ENCODE measurements at places on chromosomes 5 and 9. TPM values are rescaled to one million over a fixed set of nuclear protein-coding genes. Genes with fewer than 3 reads are reported as not detected.
A peak's percentile ranks its signal among the peaks of the same experiment; 100 is the strongest.

- no peak for DNase-seq
Observed at GRCh38 chr5:51225789-51226742, 157.2 kb upstream of the ISL1 start.

- no peak for DNase-seq
Observed at GRCh38 chr5:88613051-88613450, 269.9 kb downstream of the MEF2C start.

- no peak for DNase-seq
Observed at GRCh38 chr9:134229466-134230091, 65.2 kb upstream of the RNU6ATAC start.

GRCh38 chr5:177005619-177006264 lies 837 bp downstream of the UIMC1 start:
- no peak for DNase-seq

DNA sequence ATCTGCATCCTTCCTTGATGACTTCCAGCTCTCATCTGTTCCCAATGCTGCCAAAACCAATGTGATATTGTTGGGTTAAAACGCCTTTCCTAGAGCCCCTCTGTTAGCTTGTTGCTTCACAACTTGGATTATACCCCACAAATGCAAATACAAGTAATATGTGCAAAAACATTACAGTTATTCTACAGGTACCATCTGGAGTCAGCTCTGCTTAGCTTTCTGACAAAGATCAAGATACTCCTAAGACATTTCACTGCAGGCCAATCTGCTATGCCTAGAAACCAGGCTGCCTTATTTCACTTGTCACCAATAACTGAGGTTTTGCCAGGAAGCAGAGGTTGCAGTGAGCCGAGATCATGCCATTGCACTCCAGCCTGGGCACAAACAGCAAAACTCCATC lies 36.9 kb upstream of the ACO1 start:
- DNase-seq = no peak

GRCh38 chr9:93648836-93649235 lies 72.5 kb downstream of the PHF2 start:
- DNase-seq = no peak

DNA sequence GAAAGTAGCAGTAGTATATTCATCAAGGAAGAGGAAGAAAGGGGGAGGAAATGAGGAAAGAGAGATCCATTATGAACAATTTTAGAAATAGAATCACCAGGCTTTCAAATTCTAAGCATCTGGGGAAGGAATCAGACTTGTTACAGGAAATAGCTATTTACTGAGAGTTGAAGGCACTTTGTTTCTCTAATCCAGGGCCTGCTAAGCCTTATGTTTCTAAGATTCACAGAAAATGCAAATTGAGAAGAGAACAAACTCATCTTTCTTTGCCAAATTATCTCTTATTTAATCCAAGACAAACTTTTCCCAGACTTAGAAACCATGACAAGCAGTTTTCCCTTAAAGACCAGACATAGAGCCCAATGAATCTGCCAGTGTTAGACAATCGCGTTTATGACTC lies 528.0 kb upstream of the NMUR2 start:
- DNase-seq = no peak

DNA sequence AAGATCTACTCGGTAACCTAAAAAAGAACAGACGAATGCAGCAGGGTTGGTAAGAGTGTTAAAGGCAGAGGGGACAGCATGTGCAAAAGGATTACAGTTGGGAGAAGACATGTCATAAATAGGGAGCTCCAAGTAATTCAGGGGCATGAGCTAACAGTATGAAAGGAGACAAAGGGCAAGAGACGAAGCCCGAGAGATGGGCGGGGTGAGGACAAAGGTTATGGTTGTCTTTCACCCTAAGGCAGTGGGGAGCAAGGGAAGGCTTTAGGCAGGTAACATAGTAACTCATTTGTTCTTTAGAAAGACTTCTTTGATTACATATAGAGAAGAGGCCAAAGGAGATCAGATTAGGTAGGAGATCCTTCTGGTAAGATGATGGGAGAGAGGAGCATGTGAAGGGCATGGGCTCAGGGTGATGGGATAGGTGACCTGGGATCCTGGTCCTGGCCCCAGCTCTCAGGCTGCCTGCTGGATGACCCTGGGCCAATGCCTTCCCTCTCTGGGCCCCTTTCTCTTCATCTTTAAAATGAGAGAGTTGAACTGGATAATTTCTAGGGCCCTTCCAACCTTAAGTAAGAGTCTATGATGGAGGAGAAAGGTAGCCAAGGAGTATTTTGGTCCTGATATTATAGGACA lies 19.5 kb downstream of the MORN5 start:
- no peak for DNase-seq

GRCh38 chr9:124778575-124779367 lies 1.8 kb downstream of the OLFML2A start:
- no peak for DNase-seq

DNA sequence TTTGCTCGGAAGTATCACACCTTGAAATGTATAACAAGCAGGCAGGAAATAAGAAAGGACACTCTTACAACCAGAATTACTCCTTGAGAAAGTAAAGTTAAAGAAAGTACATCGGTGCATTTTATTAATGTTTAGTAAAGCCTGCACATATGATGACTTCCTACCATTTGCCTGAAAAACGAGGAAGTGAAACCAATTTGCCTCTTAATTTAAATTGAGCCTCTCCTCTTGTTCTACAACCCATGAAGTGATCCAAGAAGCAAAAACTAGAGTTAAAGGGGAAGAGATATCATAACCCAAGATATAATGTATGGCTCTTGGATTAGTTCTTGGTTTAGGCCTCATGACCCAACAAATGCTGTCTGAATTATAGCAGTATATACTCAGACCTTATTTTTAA lies 95.6 kb downstream of the GNAQ start:
- no peak for DNase-seq

DNA sequence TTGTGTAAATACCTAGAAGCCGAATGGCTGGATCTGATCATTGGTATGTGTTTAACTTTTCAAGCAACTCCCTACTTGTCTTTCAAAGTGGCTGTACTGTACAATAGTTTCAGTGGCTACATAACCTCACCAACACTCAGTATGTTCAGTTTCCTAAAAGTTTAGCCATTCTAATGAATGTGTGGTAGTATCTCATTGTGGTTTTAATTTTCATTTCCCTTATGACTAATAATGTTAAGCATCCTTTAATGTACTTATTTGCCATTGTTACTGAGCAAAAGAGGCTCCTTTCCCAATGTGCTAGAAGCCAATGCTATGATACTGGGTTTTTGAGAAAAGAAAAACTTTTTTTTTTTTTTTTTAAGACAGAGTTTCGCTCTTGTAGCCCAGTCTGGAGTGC lies 27.8 kb upstream of the ALDOB start:
- no peak for DNase-seq

GRCh38 chr5:125232779-125233230 lies 486.4 kb upstream of the ZNF608 start:
- DNase-seq = no peak

DNA sequence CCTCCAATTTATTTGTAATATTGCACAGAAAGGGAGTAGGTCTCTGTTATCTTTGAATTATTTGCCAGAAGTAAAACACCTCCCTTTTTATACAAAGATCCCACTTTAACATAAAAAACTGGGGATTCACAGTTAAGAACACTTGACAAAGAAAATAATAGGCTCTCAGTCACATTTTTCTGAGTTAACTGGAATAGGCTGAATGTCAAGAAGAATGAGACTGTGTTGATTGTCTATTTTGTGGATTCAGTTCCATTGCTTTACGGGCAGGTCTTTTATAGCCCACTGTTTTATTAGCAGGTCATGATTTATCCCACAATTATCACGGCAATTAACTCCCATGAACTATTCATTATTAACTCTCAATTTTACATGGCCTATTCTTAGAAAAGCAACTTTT lies 427.4 kb downstream of the CTNND2 start:
- DNase-seq = no peak

DNA sequence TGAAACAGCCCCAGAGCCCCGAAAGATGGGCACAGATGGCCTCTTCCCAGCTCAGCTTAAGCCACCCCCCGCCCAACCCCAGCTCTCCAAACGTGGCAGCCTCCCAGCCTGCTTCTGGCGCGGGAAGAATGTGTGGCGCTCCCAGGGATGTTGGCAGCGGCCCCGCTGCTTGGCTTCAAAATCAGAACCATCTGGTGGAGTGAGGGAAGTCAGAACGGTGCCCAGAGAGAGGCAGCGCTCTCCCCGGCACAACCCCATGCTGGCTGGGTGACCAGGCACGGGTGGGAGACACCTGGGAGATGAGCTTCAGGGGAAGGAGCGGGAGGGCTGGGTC lies 72.7 kb upstream of the ORM1 start:
- no peak for DNase-seq

DNA sequence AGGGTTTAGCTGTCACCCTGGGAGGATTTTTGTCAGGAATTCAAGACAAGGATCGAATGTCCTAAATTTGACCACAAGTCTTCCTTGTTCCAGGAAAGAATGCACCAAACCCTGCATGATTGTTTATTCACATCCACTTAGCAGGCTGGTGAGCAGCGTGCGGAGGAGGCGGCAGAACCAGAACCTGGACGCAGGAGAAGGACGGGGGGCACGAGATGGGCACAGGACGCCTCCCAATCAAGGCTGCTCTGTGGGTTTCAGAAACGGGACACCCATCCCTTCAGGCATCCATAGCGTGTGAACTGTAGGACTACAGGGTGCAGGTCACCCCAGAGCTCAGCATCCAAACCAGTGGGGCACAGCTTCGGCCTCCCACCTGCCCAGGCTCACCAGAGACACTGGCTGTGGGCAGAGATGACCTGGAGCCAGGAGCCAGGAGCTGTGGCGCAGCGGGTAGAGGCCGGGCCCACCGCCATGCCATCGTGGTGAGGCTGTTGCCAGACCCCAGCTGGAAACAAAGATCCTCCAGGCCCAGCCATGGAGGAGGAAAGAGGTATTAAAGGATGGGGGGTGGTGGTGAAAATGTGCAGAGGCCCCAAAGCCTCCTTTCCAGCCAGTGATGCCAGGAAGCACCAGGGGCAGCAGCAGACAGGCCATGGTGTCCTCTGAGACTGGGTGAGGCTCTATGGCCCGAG lies 32.3 kb upstream of the ADAMTS2 start:
- DNase-seq = no peak

DNA sequence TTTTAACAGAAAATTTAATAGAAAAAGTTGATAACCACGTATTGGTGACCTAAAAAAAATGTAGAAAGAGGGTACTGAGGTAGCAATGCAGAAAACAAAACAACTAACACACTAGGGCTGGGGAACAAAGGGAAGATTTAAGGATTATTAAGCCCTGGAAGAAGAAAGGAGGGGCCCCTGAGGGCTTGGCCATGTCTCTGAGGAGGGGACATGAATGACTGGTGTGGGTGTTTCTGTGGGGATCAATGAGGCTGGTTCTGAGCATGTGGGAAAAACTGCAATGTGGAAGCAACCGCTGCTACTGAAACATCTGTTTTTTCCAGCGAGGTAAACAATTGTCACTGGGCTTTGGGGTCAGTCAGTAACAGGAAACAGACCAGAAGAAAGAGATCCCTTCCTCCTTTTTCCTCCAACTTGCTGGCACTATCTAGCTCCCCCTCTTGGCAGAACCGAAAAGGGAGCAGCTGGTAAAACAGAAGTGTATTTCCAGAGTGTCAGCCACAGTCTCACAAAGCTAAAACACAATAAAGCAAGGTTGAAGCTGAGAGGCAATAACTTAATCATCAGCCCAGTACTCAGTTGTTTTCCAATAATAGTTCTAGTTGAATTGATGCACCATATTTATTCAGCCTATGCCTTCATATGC lies 48.3 kb downstream of the ATPSCKMT start:
- no peak for DNase-seq

DNA sequence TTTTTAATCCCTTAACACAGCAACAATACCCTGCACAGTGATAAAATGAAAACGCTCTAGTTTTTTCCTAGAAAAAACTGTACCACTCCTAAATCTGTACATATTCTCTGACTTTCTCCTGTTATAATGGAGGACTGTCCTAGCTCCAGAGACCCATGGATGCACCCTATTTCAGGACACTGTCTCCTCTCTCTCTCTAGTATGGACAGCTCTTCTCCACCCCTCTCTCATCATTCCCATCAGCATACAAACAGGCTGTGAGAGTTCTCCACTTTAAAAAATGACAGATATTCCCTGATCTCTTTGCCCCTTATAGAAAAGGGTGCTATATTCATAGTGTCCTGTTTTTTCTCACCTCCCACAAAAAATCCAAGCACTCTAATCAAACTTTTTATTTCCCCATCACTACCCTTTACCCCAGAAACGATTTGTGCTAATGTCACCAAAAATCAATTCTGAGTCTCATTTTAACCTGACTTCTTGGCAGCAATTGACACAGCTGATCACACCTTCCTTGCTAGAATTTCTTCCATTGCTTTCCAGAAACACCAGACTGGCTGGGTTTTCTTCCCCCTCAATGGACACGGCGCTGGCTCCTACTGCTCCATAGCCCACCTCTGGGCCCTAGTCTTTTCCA lies 20.7 kb downstream of the ZNF608 start:
- DNase-seq = no peak

DNA sequence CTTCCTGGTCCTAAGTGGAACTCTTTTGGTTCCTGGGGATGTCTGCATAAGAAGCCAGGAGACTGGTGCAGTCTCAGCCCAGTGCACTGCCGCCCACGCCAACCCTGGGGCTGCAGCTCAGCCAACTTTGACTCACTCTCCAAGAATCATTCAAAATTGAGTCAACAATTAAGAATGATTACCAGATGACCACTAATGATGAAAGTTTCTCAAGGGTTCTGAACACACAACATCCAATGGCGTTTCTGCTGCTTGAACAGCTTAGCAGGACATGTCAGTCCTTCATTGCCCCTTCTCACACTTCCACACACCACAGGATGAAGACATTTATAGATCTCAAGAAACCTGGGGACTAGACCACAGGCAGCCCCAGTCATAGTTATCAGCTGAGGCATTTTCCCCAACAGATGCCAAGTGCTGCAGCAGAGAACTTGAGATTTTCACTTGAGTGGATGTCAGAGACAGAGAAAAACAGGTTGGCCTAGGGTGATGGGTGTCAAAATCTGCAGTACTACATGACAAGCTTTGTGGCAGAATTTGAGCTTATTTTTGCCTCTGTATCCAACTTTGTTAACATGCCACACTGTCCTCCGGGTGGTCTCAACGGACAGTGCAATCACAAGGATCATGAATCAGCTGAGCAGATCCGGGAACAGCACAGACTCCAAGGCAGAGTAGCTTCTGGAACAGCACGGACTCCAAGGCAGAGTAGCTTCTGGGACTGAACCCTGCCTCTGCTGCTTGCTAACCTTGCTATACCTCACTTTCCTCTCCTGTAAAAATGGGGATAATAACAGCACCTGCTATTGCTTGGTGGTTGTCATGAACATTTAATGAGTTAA lies 356.1 kb downstream of the SPOCK1 start:
- peak; percentile 97 for DNase-seq

- no peak for DNase-seq
Observed at GRCh38 chr9:81844131-81844567, 84.1 kb upstream of the SPATA31D4 start.

GRCh38 chr5:112641515-112642110 lies 96.1 kb upstream of the APC start:
- DNase-seq = no peak

GRCh38 chr9:71703172-71703872 lies 65.0 kb downstream of the CEMIP2 start:
- DNase-seq = no peak

Gene ST8SIA4
- 0.72 TPM for total RNA-seq

Gene IFNB1
- total RNA-seq = not detected

Gene SPINK4
- total RNA-seq = not detected

Gene GLRA1
- total RNA-seq = not detected

Gene TRIM52
- total RNA-seq = 3.5 TPM

Gene C5
- total RNA-seq = 0.65 TPM

Gene SPATA31A3
- not detected for total RNA-seq

Gene CXCL14
- 0.06 TPM for total RNA-seq
